CD8-positive, alpha-beta T cell (primary cell): ENCODE measurements at places on chromosomes 1 and 21.

DNA sequence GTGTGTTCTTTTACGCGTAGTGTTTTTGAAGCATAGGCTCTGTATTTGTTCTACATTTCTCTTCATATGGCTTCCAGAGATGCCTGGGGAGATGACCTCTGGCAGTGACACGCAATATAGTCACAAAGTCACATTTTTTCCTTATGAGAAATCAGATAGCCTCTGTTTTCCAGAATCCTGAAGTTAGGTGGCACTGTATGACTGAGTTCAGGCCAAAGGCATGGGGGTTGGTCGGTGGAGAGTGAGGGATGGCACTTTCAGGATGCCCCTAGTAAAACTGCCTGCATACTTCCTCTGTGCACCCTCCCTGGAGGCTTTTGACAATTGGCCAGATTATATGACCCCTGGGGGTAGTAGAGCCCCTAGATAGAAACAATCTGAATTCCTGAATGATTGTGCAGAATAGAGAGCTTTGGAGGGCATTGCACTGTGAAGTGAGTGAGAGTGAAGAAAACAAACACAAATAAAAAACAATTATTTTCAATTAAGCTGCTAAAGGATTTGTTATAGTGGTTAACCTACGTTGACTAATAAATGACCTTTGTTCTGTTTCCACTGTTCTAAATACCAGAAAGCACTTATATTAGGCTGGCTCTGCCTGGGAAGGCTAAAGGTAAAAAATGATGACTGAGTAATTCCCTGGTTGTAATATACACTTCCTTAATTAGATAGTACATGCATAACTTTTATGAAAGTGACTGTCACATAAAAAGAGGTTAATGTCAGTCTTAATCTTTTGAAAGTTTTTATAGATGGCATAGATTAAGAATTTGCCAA, 1660.8 kb downstream of the PLA2G4A start:
- DNase-seq, result no peak

- DNase-seq, result no peak
Observed at GRCh38 chr1:37037690-37038089, 3.4 kb upstream of the GRIK3 start.

DNA sequence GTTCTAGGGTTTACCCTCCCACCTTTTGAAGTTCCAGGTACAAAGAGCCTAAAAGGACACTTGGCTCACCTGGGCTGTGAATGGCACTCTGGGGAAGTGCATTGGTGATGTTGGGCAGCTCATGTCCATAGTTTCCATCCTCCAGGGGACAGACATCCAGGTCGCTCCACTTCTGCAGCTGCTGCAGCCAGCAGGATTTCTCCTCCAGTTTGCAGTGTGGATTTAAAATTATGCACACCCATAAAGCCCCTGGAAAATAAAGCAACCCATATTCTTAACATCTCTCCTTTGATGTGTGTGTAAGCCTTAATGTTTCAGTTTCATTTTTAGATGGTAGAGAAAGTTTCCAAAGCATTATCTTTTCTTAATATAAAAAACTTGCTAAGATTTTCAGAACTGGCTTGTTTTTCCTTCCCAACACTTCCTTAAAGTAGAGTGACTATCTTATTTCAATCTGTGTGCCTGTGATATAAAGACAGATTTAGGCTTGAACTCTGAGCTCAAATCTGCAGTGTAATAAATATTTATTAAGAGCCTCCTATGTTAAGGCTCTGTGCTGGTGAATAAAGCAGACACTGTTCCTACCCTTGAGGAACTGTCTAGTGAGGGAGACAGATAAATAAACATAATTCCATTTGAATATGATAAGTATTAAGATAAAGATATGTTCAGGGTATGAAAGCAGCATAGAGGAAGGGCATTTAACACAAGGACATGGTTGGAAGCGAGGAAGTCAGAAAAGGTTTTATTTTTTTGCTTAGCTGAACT, 39.1 kb downstream of the UROD start:
- DNase-seq, result peak; percentile 8

DNA sequence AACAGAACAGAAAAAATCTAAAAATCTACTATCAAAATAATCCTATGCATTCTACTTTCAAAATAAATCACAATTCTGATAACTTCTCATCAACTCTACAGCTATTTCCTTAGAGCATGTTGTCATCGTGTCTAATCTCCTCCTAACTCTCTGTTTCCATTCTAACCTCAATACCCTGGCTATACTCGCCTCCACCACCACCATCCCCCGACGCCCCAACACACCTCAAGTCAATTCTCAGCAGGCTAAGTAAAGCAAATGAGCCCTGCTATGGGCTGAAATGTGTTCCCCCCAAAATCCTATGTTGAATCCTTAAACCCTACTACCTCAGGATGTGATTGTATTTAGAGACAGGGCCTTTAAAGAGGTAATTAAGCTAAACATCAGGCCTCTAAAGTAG, 34.6 kb downstream of the NRDC start:
- DNase-seq, result no peak

GRCh38 chr1:175132436-175132835, 60.1 kb downstream of the KIAA0040 start:
- DNase-seq, result no peak

- no peak for DNase-seq
Observed at GRCh38 chr1:86648255-86648654, 56.1 kb upstream of the SH3GLB1 start.

GRCh38 chr1:203361945-203362719, 11.2 kb upstream of the FMOD start:
- DNase-seq, result no peak

DNA sequence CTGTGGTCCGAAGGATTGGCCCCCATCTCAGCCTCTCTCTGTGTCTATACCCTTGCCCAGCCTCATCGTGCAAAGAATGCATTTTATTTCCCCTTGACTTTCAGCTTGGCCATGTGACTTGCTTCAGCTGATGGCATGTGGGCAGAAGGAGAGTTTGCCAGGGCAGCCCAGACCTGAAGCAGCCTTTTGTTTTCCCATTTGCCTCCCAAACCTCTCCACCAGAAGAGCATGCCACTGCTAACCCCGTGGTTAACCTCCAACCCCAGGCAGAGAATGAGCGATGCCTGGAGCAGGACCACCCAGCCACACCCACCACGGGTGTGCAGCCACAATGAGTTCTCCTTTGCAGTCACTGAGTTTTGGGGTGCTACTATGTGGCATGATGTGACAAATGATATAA, 136.4 kb downstream of the SETD4 start:
- DNase-seq, result no peak

DNA sequence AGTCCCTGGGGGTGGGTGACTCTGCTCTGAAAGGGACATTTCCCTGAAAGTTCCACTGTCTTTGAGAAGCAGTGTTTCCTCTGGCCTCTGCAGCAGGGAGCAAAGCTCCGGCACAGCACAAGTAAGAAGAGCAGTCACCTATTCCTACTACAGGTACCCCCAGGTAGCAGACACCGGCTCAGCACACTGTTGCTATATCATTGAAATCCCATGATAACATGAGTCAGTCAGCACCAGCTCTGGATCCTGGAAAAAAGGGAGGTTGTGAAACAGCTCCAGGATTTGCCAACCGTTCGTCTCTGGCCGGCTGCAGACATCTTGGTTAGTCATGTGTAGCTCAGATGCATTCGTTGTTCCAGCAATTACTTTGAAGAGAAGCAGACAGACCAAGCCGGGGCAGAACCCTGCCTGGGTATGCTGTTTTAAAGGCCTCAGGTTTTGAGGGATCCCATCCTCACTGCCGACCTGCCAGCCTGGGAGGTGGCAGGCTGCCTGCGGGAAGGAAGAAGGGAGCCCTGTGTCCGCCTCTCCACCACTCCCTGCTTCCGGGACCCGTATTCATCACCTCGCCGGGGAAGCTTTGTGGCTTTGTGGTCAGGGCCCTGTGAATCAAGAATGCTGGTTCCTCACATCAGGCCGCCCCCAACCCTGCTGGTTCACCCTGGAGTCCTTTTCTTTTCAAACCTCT, 139.2 kb downstream of the CLIC6 start:
- peak; percentile 46 for DNase-seq

GRCh38 chr21:33731447-33731846, 89.1 kb downstream of the ITSN1 start:
- no peak for DNase-seq

DNA sequence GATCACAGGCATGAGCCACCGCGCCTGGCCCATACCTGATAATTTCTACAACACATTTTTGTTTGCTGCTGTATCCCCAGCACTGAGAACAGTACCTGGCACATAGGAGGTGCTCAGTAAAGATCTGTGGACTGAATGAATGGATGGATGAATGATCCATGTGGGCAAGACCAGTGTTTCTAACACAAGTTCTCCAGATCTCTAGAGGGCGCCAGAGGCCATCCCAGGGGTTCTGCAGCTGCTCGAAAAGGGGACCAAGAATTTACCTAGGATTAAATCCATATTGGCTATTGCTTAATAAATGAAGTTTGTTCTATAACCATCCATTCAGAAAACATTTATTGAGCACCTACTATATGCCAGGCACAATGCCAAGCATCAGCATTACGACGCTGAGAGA, 167.7 kb downstream of the ACTL8 start:
- DNase-seq, result no peak

DNA sequence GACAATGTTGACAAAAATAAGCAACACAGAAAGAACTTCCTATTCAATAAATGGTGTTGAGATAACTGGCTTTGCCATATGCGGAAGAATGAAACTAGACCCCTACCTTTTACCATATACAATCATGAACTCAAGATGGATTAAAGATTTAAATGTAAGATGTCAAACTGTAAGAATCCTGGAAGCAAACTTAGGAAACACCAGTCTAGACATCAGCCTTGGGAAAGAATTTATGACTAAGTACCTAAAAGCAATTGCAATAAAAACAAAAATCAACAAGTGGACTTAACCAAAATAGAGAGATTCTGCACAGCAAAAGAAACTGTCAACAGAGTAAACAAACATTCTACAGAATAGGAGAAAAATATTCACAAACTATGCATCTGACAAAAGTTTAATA, 16.1 kb upstream of the CLDN8 start:
- DNase-seq, result no peak

- no peak for DNase-seq
Observed at GRCh38 chr1:110620250-110620615, 14.1 kb upstream of the KCNA2 start.

GRCh38 chr21:14591377-14591776, 45.3 kb upstream of the SAMSN1 start:
- DNase-seq, result no peak

DNA sequence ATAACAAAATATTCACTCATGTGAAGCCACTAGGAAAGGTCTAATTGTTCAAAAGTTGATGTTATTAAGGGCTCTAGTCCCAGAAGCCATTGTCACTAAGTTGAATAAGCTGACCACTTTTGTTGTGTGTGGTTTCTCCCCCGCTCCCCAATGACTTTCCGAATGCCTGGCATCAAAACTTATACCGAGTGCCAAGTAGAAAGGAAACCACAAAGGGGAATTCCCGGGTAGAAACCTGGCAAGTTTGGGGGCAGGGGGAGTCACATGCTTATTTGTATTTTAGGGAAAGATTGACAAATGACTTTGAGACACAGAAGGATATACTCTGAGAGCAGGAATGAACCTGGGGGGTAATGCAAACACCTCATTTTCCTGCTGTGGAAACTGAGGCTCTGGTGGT, 154.1 kb downstream of the TGFBR3 start:
- no peak for DNase-seq

- DNase-seq, result no peak
Observed at GRCh38 chr1:88736633-88737248, 52.7 kb downstream of the PKN2 start.
